ENCODE measurements at places on chromosomes 7 and 10.

- DNase-seq: no peak
Observed at GRCh38 chr7:140042386-140042670, 20.4 kb downstream of the PARP12 start.

DNA sequence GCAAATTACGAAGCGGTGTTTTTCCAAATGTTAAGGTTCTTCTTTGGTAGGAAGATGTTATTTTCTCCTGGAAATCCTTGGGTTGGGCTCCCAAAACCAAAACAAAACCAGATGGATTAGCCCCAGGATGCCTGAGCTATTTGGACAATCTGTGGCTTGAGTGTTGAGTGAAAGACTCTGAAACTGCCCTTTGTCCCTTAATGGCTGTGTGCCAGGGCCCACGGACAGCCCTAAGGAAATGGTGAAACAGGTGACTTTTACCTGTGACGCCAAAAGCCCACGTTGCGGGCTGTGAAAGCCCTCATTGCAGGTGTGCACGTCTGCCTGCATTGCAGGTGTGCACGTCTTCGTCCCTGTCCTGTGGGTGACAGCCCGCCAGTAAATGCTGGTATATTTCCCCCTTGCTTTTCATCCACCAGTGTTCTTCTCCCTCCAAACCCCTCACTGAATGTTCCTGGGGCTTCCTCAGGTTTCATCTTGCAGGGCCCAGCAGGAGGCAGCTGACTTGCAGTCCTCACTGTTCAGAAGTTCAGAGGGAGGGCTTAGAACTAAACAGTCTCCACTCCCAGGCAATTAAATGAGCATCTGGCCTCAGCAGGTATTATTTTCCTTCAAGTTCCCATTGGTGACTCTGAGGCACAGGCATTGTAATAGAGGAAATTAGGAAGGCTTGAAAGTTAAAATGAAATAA, 10.7 kb downstream of the PFKP start:
- no peak for DNase-seq

GRCh38 chr7:30901856-30902255, 9.8 kb upstream of the AQP1 start:
- DNase-seq: no peak

DNA sequence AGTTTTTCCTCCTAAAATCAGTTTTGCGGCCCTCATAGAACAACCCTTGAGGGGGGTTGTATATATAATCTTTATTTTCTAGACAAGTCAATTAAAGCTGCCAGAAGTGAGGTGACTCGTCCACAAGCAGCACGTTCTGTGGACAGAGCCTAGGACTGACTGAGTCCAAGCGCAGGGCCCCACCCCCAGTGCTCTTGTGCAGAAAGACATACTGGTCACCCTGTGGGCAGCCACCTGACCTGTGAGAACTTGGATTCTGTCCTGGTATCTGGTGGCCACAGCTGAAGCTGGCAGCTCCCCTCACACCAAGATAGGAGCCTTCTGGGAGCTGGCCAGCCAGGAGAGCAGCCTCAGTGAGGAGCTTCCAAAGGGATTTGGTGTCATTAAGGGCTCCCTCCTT, 89.3 kb downstream of the GRK5 start:
- no peak for DNase-seq

DNA sequence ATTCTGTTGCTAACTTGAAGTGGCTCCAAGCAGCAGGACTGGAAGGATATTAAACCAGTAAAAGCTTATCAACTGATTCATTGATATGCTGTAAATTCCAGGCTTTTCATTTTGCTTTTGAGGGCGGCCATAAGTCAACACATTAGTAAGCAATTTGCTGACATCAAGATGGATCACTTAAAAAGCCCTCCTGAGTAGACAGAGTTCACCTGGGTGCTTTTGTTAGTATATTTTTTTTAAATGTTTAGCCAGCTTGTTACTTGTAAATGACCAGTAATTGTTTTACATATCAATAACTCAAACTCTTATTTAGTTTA, 26.5 kb downstream of the RNF32 start:
- DNase-seq: no peak

GRCh38 chr7:114623146-114623545, 208.5 kb downstream of the FOXP2 start:
- DNase-seq: no peak

GRCh38 chr10:3647074-3647473, 137.9 kb downstream of the KLF6 start:
- DNase-seq: no peak

GRCh38 chr10:97788552-97789442, 17.0 kb upstream of the SFRP5 start:
- no peak for DNase-seq

DNA sequence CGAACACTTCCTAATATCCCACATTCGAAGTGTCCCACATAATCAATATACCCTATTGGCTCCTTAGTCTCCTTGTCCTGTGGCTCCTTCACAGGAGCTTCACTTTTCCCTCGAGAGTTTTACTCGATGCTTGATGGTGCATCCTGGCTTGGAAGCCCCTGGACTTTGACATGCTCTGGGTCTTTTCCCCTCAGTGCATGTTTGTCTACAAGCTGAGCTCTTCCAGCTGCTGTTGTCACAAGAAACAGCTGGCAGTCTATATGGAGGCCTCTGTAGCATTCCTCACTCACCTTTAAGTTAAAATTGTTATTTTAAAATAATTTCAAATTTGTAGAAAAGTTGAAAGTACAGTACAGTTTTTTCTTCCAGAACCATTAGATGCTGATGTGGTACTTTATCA, 27.1 kb downstream of the ST7 start:
- DNase-seq: no peak

DNA sequence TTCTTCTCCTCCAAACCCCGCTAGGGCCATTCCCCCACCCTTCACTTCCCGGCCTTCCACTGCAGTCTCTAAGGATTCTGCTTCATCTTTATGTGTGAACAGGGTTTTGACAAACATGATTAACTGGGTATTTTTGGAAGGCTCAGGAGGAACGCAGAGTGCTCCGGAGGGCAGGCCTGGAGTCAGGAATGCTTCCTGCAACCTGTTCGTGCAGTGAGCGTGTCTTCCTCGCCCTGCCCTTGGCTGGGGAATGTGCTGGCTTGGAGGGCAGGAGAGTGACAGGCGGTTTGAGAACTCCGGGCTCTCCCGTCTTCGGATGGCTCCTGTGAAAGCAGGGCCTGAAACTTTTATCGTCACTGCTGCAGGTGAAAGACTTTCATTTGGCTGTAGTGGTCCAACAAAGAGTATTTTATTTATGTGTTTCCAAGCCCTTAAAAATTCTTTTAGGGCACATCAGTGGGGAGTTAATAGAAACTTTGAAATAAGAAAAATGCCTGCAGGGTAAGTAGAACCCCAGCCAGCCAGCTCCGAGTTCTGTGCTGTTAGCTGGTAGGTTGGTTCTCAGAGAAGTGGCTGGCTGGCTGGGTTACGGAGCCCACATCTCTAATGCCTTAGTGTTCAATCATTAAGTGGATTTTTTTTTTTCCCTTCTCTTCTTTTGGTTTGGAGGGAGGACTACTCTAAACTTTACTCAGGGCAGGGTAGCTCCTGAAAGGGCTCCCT, 51.0 kb downstream of the TCF7L2 start:
- no peak for DNase-seq

GRCh38 chr7:88666626-88667025, 92.9 kb upstream of the ZNF804B start:
- no peak for DNase-seq

DNA sequence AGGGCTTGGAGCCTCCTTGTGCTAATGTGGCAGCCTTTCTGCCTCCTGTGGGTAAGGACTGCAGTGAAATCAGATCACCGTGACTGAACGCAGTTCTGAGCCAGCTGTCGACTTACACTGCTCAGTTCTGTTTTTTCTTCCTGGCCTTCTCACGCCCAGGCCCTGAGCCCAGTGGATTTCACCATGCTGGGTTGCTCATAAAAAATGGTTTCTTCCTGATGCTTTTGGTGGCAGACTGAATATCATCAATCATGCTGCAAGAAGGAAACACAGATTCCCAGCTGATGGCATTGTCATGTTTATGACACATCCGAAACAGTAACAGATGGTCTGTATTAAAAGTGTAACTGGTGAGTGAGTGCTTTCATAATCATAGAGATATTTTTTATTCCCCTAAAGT, 389.6 kb downstream of the GALNT17 start:
- no peak for DNase-seq

- DNase-seq: no peak
Observed at GRCh38 chr7:141891336-141891735, 24.9 kb upstream of the OR9A4 start.

GRCh38 chr7:81155654-81156373, 237.0 kb upstream of the SEMA3C start:
- no peak for DNase-seq

DNA sequence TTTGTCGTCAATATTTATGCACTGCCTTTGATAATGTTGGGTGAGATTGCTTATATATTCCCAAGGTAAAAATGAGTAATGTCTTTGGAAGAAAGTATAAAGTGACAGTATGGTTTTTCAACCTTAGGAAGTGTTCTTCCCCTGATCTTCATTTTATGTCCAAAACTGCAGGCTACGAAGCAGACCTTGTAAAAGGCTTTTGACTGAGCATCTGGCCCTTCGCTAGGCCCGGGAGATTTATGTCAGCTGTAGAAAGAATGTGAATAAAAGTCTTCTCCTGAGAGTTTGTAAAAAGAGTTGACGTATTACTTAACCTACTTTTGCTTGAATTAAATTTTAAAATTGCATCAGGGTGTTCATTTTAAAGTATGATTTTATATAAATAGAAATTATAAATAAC, 116.8 kb downstream of the CPED1 start:
- peak; percentile 52 for DNase-seq
